ENCODE measurements at places on chromosomes 5 and 9.

DNA sequence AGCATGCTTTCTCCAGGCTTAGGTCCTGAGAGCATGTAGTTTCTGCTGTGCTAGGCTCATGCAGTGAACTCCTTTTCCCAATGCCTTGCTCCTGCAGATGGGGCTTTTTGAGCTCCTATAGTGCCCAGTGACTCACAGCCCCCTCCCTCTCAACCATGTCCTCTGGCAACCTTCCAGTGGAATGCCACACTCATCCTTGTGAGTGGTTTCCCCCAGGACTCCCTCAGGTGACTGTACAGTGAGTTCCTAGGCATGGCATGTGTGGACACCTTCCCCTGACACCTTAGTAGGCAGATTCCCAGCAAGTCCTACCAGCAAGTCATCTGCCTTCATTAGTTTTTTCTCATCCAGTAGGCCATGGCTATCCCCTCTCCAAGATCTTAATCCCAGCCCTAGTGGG, 72.4 kb upstream of the CXCL14 start:
- no peak for DNase-seq

- DNase-seq, result no peak
Measured at GRCh38 chr9:124311283-124311682, 53.5 kb downstream of the NEK6 start.

DNA sequence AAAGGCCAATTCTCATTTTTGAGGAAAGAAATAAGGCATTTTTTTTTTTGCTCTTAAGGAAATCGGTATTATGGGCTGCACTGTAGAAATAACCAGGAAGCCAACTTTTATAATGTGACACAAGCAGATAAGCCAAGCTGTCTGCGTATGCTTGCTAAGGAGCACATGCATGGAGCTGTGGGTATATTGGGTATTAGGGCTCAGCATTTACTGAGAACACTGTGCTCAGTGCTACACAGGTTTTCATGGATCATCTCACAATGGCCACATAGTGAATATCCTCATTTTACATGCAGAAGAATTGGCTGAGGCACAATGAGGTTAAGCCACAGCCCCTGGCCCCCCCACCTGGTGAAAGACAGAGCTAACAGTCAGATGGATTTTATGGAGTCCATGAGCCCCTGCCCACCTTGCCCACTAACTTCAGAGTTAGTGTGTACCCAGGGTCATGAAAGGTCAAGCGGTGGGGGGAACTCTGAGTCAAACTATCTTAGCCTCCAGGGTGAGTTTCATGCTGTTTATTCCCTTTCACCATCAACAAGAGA, 204.8 kb downstream of the SPATA31A6 start:
- DNase-seq, result no peak

DNA sequence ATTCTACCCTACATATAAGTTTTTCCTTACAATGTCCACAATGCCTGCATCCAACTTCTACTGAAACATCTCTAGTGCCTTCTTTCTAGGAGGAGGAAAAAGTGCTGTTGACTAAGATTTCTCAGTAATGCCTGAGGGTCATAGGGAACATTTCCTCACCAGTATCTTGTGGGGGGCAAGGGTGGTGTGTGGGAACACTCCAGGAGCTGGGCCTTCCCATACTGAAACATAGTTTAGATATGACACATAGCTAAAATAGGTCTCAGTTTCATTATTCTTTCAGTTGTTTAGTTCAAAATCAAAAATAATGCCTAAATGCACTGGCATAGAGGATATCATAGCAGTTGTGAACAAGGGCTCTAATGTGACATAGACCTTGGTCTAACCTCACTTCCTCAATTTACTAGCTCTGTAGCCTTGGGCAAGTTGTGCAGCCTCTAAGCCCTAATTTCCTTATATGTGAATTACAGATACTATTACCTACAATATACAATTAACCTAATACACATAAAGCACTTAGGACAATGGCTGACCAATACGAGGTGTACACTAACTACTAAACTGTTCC, 66.1 kb downstream of the HAPLN1 start:
- DNase-seq, result no peak

GRCh38 chr5:16713386-16713928, 96.7 kb upstream of the RETREG1 start:
- DNase-seq, result no peak

DNA sequence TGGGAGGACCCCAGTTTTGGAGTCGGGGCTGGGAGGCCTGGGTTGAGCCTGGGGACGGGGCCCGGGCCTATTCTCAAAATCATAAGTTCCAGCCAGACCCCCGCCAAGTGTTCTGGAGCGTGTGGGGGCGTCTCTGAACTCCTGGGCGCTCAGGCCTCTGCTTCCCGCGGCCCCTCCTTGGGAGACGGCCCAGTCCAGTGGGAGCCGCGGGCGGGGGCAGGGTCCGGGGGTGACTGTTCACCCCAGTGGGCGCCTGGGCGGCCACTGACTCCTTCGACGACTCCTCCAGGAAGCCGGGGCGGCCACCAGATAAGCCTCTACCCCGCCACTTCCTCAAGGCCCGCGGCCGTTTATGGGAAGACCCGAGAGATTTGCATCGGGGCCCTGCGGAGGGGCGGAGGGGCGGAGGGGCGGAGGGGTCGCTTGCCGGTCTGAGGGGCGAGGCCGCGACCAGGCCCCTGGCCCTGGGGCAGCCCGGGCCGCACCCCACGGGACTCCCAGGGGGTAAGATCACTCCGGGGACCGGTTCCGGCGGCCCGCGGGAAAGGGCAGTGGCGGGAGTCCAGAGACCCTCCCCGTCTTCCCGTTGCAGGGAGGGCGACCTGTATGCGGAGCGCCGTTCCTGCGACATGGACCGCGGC, 655 bp downstream of the TOR4A start:
- no peak for DNase-seq
